Endothelial cell (in vitro differentiated cells): ENCODE measurements at places on chromosomes 11 and 22.

DNA sequence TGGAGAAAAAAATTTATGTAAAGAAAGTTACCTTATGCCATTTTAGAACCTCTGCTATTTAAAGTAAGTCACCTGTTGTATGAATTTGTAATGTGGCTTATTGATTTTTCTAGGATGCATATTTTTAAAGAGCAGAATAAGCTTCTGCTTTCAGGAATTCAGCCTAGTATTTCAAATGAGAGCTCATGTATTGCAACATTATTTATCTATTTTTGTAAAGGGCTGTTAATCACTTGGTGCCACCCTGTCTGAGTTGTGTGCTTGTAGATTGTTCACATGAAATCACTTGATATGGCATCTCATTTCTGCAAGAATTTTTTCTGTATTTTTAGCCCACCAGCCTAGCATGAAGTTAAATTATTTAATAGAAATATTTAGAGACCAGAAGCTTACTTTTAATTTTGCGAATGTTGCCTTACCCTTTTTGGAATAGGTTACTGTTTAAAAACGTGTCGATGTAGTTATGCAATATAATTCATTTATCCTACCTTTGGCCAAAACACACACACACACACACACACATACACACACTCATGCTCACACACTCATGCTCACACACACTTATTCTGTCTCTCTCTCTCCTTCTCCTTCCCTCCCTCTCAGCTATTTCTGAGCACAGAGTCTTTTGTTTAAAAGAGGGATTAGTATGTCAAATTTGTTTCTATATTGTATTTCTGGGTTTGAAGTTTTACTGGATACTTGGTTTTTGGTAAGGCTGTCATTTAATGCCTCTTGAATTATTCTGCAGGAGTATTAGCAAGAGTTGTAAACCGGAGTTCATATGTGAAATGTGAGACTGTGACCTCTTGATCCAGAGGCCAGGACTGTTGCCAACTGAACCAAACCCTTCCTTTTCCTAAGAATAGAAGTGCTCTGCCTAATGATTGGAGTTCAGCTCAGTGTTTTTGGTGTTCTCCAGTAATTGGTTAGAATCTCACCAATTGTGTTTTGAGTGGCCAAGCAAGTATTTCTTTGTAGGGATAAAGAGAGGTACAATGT, 34.4 kb downstream of the YAP1 start:
- no peak for DNase-seq

GRCh38 chr22:43057641-43058040, 31.6 kb downstream of the TTLL1 start:
- no peak for DNase-seq

DNA sequence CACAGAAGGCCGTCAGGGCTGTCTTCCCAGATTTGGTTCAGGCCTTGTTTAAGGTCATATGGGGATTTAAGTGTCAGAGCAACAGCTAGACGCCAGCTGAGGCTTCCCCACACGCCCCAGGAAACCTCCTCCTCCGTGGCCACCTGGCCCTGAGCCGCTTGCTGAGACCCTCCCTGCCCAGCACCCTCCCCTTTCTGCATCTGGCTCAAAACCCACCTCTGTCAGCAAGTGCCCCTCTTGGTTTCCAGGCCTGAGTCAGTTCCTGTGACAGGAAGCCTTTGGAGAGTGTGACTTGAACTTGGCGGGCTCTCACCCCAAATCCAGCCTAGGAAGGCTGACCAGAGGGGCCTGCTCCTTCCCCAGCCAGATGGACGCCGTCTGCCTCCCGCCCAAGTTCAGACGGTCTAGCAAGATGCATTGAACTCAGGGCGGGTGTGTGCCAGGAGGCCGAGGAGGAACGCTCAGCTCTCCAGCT, 561 bp downstream of the FXYD2 start:
- no peak for DNase-seq

DNA sequence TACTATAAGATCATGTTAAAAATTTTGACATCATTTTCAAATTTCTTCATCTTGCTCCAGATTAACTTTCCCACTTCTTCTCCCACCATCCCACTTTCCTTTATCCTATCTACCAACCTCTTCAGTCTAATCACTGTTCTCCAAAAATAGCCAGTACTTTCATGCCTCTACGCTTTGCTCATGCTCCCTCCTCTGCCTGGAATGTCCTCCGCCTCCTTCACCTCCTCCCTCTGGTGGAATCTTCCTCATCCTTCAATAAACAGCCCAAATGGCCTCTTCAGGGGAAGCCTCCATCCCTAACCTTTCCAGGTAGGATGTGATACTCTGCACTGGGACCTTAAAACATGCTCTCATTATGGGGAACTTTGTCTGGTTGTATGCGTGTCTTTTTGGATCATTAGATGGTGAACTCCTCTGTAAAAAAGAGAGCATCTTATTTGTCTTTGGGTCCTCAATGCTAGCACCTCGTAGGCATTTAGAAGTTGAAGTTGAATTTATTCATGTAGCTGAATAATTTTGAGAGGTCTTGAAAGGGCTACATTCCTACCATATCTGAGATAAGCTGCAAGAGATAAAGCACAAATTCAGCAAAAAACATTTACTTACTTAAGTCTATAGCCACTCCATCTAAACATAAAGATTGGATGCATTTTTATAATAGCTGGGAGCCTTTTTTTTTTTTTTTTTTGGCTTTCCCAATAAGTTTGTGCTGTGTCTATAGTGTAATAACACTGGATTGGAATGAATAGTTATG, 8.0 kb upstream of the CSRP3 start:
- no peak for DNase-seq

GRCh38 chr11:2090172-2091111, 48.7 kb downstream of the IGF2 start:
- DNase-seq, result no peak

GRCh38 chr11:30002157-30002785, 14.6 kb downstream of the KCNA4 start:
- DNase-seq, result no peak

- no peak for DNase-seq
Observed at GRCh38 chr22:49040754-49041467, 786.8 kb downstream of the BRD1 start.

- DNase-seq, result peak; percentile 64
Observed at GRCh38 chr11:68889948-68890446, 13.6 kb downstream of the MRPL21 start.

DNA sequence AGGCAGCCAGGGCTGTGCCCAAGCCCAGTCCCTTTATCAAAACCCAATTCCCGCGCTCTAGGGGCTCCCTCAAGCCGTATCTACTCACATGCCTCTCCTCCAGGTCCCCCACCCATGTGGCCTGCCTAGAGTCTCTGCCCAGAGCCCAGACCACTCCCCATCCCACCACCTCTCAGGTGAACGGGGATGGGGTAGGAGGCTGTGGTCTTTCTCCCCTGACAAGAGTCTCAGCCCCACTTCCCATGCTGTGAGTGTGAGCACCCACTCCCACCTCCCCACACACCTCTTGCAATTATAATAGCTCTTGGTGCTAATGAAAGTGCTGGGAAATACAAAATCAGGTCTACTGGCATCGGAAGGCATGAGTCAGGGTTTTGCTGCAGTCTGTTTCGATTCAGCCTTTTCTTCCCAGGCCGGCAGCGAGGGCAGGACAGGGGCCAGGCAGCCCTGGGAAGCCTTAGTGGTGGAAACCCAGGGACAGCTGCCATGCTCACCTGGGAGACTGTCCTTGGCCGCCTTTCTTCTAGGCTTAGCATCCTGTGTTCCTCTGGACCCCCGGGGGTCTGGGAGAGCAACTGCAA, 16.7 kb upstream of the TMPRSS4 start:
- DNase-seq, result no peak

- DNase-seq, result no peak
Observed at GRCh38 chr11:122207505-122207904, 91.5 kb upstream of the BLID start.
